GM18507 (cell line): ENCODE measurements at places on chromosomes 2 and 18.

GRCh38 chr2:70712916-70713315, 55.1 kb downstream of the ADD2 start:
- DNase-seq: no peak

DNA sequence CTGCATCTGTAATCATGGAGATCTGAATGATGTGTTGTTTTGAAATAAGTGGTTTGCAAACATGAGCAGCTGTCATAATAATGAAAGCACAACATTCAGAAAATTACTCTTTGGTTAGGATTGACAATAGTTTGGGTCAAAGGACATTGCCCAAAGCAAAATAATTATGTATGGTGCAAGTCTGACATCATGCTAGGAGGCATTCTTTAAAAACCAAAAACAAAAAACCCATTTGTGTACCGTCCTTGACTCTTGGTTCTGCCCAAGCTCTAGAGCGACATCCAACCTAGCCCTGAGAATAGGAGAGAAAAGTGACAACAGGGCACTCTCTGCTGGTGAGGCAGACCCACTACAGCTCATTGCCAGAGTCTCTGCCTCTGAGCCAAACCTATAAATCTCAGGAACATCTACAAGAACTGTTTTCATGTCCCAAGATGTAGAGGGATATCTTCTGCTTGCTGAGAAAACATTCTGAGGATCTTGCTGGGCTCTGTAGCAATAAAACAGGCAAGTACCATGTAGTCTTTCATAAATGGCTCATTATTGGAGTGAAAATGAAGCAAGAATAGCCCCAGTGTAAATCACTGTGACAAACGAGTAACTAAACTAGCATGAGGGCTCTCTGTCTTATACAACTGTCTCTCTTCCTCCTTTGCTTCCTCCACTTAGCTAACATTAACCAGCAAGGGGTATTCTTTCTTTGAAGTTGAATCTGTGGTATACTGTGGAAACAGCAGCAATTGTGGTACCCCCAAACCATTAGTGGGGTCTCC, 266.8 kb upstream of the CXCR4 start:
- DNase-seq: no peak

DNA sequence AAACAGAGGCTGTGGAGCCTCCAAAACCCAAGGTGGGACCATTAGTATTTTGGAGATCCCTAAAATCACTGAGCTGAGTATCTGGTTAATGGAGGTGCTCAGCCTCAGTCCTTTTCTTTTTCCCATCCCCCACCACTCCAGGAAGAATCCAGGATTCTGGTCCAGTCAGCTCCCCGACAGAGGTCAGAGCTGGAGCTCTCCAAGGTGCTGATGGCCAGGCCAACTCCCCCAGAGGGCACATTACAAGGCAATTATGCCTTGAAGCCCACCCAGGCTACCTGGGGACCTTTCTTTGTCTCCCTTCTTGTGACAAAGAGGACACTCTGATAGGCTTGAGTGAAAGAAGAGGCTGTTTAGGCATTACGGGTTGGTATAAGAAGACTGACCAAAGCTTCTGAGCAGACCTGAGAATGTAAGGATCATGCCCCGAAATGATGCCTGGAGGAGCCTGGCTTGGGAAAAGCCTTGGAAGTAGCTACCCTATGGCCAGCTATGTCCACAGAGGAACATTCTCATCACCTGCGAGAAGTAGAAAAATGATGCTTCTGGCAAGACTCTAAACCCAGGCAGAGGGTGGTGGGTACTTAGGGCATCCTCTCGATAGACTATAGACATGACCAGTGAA, 102.5 kb upstream of the LDAH start:
- no peak for DNase-seq

- DNase-seq: no peak
Observed at GRCh38 chr2:215367662-215368492, 56.0 kb downstream of the ATIC start.

- no peak for DNase-seq
Observed at GRCh38 chr2:88168386-88168785, 1.8 kb upstream of the THNSL2 start.

- no peak for DNase-seq
Observed at GRCh38 chr2:49035481-49035880, 118.8 kb downstream of the FSHR start.

GRCh38 chr18:10591896-10592295, 66.1 kb downstream of the NAPG start:
- DNase-seq: no peak

DNA sequence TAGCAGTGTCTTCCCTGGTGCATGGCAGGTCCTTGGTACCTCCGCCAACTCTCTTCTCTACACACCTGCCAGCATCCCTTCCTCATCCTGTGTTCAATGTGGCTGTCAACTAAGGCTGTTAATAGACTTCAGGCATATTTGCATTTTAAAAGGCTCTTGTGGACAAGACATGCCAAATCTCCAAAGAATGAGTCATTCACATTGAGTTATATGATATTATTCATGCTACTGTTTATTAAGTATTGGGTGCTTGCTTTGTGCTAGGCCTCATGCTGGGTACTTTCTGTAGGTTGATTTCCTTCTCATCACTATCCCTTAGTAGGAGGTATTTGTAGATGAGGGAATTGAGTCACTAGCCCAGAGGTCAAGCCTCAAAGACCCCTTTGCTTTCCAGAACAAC, 5.2 kb downstream of the MYO1B start:
- DNase-seq: no peak

DNA sequence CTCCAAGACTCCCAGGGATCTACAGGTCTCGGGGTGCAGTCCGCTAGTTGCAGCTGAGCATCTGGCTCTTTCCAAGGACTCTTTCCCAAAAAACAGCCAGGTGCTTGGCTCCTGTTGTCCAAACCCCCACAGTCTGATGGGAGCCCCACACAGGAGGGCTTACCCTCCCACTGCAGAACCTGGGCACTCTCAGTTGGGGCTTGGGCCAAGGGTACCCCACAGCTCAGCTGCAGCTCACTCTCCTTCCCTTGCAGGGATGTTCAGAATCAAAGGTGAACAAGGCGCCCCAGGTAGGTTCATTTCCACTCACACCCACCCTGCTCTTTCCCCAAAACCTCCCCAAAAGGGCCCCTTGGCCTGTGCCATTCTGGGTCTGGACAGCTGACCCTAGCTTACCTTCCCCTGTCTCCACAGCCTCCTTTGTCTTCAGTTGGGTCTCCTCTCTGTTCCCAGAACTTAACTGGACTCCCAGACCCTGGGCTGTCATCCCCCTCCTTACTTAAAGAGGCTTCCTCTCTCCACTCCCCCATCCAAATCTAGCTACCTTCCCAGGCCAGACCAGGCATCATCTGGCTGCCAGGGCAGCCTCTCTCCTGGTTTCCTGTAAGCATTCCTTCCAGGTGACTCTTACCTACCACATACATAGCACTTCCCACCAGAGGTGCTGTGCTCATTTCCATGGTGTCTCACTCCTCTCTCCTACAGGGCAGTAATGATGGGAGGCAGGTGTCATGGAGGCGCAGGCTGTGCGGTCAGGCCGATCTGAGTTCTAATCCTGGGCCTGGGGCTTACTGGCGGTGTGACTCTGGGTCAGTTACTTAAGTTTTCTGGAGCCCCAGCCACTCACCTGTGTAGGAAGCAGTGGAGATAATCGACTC, 29.5 kb downstream of the MARCO start:
- DNase-seq: no peak

DNA sequence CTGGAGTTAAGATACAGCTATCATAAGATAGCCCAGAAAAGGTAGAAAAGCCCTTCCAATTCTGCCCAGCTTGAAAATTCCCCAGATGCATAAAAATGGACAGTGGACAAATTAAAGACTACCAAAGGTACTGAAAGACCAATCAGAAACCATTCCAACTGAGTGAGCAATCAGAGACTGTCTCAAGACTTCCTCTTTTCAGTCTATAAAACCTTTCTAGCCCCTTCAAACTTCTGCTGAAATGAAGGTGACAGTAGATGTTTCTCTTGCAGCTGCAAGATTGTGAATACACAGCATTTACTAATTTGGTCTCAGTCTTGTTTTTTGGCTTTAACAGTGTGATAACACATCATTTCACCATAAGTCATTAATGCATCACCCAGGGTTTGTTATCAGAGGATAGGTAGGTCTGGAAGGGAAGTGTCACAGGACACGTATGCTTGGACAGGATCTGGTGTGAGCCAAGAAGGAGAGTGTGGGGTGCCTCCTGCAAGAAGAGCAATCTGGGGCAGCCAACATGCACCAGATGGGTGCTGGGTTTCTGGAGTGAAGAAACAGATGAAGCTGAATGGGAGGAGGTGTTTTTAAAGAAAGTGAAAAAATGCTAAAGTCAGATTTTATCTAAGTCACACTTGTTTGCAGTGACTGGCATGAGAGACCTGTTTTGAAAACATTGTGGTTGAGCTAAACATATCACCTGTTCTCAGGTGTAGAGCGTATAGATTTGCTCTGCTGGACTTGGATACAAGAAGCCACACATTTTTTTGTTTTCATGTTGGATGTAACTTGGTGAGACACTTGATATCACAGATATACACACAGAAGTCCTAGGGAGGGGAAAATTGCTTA, 75.3 kb upstream of the DDX18 start:
- DNase-seq: no peak

- no peak for DNase-seq
Observed at GRCh38 chr2:140695155-140695554, 1435.7 kb downstream of the LRP1B start.

- no peak for DNase-seq
Observed at GRCh38 chr2:65054749-65055421, 1.3 kb upstream of the CEP68 start.

DNA sequence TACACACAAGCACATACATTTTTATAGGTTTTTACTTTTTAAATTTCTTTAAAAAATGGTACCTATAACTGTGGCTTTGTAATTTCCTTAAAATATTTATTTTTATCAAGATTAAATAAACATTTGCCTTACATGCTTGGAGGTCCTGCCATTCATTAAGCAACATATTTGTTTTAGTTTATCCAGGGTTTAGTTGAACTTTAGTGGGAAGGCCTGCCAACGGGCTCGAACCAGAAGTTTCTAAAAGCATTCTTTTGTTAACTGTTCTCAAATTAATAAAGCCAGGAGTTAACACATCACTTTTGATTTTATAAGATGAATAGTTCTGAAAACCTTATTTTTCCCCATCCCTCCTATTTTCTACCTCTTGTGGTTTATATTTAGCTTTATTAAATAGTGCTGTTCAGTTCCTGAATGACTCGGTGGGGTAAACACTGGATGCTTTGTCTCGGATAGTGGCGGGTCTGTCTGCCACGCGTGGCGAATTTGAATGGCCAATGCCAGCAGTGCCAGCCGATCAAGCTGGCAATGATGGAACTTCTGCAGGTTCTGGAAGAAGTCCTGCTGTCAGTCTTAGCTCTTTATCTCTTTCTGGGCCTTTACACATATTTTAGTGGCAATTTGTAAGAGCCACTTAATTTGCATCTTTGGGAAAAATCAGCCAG, 32.2 kb downstream of the SH3YL1 start:
- DNase-seq: no peak

DNA sequence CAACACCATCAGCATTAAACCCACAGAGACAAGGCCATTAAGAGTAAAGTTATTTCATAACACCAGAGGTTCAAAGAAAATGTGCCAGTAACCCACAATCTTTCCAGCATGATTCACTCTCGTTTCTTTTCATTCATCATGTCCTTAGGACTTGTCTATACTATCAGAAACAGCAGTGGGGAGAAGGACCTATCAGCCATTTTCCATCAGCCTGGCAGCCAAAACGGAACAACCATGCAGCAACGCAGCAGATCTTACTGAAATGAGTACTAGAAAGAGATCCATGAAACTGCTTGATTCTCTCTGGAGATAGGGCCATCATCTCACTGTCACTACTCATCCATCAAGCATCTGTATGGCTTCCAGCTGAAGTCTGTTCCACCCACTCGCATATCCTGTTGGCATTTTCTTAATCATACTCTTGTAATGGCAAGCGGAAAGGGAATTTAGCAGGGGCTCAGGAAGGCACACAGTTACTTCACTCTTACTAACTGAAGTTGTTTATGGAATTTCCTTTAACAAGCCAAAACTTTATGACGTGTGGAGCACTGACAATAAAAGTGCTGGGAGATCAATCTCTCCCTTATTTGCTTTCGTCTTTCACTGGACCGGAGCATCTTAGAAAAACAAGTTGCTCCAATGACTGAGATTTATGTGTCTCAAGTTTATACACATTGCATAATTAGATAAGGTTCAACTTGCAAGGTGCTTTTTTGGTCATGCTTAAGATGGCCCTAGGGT, 69.7 kb downstream of the EPHA4 start:
- no peak for DNase-seq

DNA sequence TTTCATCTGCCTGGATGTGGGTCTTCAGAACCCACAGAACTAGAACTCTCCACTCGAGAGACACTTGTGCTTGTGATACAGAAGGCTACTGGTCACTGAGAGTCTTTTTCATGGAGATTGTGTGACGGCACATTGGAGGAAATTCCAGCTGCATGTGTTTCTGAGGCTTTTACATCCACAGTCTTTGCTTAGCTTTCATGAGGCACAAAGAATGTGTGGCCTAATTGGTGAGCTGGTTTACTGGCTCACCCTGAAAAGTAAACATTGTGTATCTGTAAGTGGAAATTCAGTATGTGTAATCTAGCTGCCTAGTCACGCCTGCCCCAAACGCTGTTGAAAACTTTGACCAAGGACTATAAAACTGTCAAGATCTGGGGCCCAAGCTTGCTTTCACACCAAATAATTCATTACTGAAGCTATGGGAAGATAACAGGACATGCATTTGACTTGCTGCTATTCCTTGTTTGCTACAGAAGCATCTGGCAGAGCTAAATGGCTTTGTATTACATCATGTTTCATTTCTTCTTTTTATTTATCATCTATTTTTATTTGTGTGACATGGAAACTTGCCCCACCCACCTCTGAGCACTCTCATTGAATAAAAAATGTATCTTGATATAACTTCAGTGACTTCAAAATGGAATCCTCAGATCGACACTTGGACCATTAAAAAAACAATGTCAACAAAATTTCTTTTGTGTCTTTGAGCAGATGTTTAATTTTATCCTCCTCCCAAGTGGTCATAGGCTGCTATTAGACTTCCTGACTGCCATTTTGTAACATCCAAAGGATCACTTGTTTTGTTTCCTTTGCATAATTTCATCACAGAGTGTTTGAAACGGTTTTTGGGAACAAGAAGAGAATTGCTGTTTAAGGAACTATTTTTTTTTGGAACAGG, 80.2 kb downstream of the EFEMP1 start:
- DNase-seq: no peak

DNA sequence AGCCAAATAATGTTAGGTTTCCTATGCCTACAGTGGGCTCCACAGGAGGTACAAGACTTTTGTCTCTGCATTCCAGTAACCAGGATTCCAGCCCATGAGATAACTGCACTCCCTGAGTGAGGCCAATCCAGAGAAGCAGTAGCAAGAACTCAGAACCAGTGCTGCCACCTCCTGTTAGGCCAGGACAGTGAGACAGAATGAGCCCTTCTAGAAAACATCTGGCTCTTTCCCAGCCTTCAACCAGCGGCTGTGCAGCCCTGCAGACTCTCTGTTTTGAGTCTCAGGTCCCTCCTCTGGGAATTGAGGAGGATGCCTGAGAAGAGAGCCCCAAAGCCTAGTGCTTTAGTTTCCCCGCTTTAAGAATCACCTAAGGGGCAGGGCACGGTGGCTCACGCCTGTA, 44.2 kb downstream of the ARID5A start:
- DNase-seq: no peak

GRCh38 chr2:133586978-133587377, 18.7 kb upstream of the NCKAP5 start:
- no peak for DNase-seq

- peak; percentile 2 for DNase-seq
Observed at GRCh38 chr18:69580107-69580506, 179.4 kb downstream of the DOK6 start.

GRCh38 chr2:219483451-219484342, 15.0 kb upstream of the GMPPA start:
- no peak for DNase-seq
